ENCODE measurements at places on chromosomes 1 and 21.

DNA sequence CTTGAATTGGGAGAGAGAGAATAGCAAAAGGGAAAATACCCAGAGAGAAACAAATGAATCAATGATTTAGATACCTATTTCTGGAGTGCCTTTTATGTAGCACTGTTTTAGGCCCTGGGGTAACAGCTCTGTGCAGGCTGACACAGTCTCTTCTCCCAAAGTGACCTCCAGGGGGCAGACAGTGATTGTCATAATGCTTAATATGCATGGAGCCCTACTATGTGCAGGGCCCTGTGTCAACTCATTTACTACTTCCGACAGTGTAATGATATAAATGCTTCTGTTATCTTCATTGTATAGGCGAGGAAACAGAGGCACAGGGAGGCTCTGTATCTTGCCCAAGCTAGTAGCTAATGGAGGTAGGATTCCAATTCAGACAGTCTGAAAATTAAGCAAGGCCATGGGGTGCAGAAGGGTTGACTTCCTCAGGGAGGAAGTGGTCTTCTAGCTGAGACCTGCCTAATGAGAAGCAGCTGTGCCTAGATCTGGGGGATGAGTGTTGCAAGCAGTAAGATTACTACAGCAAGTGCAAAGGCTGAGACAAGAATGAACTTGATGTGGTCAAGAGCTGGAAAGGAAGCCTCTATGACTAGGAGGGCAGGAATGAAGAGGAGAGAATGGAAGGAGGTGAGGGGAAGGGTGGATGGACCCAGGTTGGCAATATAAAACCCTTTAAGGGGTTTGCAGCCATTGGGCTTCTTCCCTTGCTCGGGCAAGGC lies 16.2 kb upstream of the SERINC2 start:
- DNase-seq: no peak

GRCh38 chr1:109091078-109091838 lies 694 bp downstream of the TMEM167B start:
- no peak for DNase-seq

DNA sequence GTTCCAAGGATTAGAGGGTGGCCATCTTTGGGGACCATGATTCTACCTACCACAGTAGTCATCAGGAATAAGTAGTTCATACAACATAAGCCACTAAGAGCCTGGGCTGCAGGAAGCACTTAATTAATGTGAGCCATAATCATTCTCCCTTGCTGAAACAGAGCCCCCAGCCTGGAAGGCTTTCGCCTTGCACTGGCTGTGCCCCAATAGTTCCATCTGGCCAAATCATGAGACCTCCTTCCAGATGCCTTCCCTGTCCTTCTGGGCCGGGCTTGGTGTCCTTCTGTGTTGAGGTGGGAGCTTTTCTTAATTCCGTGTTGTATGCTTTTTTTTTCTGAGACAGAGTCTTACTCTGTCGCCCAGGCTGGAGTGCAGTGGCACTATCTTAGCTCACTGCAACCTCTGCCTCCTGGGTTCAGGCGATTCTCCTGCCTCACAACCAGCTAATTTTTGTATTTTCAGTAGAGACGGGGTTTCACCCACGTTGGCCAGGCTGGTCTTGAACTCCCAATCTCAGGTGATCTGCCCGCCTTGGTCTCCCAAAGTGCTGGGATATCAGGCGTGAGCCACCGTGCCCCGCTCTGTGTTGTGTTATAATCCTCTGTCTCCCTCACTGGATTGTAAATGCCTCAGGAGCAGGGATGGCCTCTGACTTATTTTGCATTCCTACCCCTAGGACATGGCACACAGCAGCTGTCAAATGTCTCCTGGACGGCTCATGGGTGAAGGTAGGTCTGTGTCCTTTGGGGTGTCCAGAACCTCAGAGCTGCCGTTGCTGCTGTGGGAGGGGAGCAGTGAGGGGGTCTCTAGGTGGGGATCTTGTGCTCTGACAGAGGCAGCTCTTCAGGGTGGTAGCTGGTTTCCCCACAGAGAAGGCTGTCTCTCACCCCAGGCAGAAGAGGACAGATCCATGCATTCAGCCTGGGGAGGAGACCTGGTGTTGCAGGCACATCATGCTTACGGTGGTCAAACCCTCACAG lies 10.1 kb downstream of the GNG4 start:
- DNase-seq: no peak

- DNase-seq: no peak
Observed at GRCh38 chr1:233473549-233474204, 140.2 kb upstream of the KCNK1 start.

GRCh38 chr1:153610334-153610733 lies 2.6 kb downstream of the S100A16 start:
- DNase-seq: no peak

GRCh38 chr1:219163401-219163954 lies 10.2 kb upstream of the LYPLAL1 start:
- DNase-seq: no peak

GRCh38 chr21:34938089-34938764 lies 110.9 kb downstream of the RUNX1 start:
- DNase-seq: no peak

DNA sequence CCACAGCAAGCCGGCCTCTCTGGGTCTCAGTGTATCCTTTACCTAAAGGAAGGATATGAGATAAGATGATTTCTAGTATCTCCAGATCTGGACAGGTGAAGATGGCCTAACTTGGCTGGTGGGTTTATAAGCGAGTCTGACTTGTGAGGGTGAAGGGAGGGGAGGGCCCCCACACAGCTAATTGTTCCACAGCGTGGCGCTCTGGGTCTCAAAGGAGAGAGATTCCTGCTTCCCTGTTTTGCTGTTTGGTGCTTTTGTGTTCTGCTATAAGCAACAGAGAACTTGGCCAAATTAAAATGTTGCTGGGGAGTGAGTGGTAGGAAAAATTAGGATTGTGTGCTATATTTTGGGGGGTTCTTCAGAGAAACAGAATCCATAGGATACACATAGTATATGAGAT lies 28.9 kb upstream of the NLRP3 start:
- DNase-seq: no peak

DNA sequence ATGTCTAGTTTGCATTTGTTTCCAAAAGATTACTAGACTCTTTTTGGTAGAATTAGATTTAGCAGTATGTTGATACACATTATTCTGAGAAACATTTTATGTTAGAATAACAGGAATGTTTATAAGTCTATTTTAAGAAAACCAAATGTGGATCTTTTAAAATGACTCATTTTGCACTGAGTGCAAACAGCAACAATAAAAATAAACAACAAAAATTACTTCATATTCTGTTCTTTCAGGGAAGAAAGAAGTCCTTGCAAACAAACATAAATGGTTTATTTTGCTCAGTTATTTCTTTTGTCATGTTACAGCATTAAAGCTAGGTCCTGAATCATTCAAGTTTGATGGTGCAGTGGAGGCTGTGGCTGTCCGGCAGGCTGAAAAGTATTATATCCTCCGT lies 106.8 kb upstream of the TENT5C start:
- no peak for DNase-seq

DNA sequence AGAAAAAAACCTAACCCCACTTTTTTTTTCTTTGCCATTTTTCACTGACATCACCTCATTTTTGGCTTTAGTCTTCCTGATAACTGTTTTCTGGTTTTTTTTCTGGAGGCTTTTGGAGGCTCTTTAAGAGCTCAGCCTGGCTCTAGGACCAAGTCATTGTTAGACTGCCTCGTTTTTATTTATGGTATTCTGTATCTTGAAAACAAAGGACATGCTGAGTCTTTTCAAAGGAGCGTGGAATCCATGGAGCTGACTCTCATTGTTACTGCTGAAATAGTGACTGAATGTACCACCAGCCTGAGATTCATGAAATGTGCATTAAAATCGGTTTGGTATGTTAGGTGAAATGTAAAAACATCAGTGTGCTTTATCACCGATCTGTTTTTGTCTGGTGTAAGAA lies 28.0 kb downstream of the RASAL2 start:
- DNase-seq: no peak

GRCh38 chr1:36520771-36521420 lies 38.2 kb upstream of the CSF3R start:
- DNase-seq: no peak

- no peak for DNase-seq
Observed at GRCh38 chr1:189606795-189607476, 870.7 kb downstream of the BRINP3 start.

GRCh38 chr1:208531003-208531750 lies 287.0 kb upstream of the PLXNA2 start:
- DNase-seq: no peak

- DNase-seq: no peak
Observed at GRCh38 chr21:29581393-29581792, 282.7 kb downstream of the BACH1 start.

DNA sequence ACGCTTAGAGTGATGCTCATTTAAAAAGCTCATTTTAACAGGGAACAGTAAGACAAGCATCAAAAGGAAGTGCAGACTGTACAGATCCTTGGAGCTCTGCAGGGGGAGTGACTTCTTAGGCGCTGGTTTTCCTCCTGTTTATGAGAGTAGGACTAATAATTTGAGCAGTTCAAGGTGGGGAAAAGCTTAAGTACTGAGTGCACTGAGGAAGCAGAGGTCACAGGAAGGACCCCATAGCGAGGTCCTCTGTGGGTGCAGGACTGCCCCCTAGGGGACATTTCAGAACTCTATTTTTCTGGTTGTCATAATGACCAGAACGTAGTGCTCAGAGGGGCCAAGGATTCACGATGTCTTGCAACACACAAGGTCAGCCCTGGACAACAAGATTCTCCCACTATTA lies 112.1 kb downstream of the HLCS start:
- DNase-seq: no peak

DNA sequence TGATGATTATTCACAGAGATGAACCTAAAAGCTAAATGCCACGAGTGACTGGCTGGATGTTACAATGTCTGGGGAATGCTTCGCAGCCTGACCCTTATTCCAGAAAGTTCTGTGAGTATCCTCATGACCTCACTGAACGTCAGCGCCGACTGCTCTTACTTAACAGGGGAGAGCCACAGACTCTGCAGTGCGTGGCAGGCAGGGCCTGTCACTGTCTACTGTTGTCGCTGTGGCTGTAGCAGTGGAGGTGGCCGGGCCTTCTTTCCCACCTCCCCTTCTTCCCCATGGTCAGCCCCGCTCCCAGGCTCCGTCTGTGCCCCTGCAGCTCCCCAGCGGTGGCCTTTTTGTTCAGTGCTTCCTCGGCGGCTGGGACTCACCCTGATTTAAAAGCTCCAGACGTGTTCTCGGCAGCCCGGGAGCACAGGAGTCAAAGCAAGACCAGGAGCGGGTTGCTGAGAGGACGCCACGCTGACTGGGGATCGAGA lies 52.2 kb upstream of the TARBP1 start:
- DNase-seq: no peak

DNA sequence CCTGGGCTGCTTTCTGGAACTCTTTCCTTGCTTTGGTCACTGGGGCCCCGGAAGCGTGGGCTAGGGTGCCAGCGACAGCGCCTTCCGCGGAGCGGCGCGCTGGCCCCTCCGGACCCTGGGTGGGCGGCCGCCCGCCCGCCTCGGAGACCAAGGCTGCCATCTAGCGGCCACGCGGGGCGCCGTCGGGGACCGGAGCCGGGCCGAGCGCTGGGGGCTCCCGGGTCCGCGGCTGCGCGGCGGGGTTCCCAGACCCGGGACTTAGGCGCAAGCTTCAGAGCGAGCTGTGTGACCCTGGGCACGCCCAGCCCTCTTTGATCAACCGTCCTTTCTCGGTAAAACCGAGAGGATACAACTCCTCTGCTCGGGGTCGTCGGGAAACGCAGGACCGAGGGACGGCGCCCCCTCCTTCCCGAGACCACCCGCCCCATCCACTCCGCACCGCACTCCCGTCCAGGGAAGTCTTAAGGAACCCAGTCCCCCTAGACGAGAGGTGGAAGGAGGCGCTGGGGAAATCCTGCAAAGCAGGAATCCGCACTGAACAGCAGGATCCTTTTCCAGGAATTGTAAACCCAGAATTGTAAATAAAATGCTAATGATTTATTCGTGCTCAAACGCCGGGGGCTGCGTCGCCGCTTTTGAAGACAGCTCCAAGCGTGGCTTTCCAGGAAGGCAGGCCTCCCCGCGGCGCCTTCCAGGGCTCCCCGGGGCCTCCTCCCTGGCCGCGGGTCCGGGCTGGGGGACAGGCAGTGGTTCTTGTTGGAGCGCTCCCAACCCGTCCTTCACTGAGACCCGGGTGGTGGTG lies 41.2 kb downstream of the RRAGC start:
- DNase-seq: no peak

GRCh38 chr1:232597721-232598120 lies 32.2 kb downstream of the SIPA1L2 start:
- DNase-seq: no peak

DNA sequence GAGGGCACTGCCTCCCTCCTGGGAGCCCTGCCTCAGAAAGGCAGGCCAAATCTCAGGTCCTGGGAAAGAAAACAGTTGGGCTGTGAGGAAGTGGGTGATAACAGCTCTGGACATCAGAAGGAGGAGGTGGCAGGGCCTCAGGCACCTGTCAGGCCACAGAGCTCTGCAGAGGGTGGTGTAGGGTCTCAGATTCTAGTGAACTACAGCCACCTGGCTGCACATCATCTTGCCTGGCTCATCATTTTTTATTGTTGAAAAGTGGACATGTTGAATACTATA lies 15.3 kb upstream of the ZNF678 start:
- DNase-seq: no peak

- DNase-seq: no peak
Observed at GRCh38 chr1:20142001-20142710, 3.0 kb downstream of the PLA2G2F start.

DNA sequence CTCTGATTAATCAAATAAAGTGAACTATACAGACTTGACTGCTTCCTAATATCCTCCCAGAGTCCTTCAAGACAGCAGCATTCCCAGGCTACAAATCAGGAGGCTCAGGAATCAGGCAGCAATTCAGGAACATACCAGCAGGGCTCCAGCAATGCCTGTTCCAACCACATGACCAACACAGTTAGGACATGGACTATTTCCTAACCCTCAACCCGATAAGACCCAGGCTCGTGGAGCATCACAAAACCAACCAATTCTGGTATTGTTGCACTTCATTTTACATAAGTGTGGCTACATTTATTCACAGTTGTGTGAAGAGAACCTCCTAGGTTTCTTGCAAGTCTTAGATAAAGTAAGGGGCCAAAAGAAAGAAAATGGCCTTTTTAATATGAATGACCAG lies 546.2 kb upstream of the ADGRL2 start:
- no peak for DNase-seq

GRCh38 chr1:93732514-93732913 lies 50.9 kb upstream of the BCAR3 start:
- no peak for DNase-seq

- DNase-seq: no peak
Observed at GRCh38 chr1:244353551-244354091, 98.1 kb downstream of the ADSS2 start.

DNA sequence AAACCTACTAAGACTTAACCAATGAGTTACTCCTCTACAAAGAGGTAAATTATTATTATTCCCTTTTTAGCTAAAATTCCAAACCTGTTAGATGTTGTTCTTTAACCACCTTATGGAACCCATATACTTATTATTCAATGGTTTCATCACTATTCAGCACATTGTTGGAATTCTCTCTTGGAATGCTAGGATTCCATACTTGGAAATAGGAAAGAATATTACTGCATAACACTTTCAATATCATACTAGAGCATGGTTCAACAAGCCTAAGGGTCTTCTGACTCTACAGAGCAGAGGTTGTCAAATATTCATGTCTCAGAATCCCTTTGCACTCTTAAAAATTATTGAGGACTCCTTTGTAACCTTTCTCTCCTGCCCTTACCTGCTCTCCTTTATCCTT lies 69.4 kb downstream of the DEGS1 start:
- no peak for DNase-seq
